Smooth muscle cell of the brain vasculature (primary cell): ENCODE measurements at places on chromosomes 11 and 22.

DNA sequence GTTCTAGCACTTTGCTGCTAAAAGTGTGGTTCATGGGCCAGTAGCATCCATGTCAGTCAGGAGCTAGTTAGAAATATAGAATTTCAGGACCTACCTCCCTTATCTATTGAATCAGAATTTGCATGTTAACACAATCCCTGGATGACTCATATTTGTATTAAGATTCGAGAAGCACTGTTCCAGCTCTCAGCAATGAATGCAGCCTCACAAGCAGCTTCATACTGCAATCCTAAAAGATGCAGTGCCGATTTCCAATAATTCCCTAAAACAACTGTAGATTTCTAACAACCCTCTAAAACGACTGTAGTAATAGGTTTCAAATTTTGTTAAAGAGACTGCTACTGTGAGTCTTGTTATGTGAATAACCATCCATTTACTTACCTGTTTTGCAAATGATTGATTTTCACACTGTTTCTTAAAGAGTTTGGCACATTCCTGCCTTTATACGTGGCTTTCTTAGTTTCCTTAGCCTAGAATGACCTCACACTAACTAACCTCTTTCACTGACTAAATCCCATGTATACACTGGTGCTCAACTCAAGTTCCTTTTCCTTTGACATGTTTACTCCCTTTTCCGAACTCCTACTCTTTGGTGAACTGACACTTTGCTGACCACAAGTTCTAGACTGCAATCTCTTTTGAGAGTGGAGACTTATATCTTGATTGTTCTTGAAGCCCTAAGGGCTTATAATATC is 511.8 kb downstream of the METTL15 start:
- DNase-seq, result no peak

GRCh38 chr11:5611627-5612026 is 13.2 kb upstream of the TRIM34 start:
- DNase-seq, result no peak

- DNase-seq, result no peak
Observed at GRCh38 chr22:47386812-47387510, 624.5 kb downstream of the TBC1D22A start.

DNA sequence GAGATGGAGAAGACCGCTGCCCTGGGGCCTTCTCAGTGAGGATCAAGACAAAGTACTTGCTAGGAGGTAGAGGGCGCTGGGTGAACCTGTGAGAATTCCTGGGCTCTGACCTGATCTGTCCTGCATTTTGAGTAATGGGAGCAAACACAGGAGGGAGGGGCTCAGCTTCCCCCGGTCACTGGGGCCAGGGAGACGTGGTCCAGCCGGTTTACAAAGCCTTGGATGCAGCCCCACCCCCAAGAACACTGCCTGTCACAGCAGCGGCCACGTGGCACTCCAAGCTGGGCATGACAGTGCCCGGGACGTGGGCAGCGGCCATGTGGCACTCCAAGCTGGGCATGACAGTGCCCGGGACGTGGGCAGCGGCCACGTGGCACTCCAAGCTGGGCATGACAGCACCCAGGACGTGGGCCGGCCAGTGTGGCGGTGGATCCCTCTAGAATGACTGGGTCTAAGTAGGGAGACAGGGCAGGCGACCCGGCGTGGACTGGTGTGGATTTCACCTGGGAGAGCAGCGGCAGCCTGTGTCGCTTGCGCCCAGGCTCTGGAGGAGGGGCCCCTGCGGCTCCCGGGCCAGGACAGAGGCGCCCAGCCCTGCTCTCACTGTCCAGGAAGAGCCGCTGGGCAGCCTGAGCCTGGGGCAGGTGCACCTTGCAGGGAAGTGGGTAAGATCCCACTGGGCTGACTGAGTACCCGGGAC is 2.5 kb upstream of the TTLL8 start:
- DNase-seq, result no peak

GRCh38 chr11:134226806-134227325 is 2.4 kb downstream of the VPS26B start:
- DNase-seq, result no peak

DNA sequence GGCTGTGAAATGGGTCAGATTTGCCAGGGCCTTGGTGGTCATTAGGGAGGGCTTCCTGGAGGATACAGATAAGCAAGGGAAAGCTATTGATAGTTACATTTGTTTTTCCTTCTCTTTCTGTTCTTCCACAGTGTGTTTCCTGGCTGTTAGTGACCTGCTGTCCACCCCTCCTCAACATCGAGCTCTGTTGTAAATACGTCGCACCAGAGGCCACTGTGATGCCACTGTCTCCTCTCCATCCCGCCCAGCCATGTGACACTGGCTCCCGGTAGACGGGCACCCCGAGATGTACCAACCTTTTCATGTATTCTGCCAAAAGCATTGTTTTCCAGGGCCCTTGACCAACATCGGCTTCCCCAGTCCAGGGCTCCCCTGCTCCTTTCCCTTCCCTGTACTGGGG is 58.1 kb downstream of the P4HA3 start:
- no peak for DNase-seq

DNA sequence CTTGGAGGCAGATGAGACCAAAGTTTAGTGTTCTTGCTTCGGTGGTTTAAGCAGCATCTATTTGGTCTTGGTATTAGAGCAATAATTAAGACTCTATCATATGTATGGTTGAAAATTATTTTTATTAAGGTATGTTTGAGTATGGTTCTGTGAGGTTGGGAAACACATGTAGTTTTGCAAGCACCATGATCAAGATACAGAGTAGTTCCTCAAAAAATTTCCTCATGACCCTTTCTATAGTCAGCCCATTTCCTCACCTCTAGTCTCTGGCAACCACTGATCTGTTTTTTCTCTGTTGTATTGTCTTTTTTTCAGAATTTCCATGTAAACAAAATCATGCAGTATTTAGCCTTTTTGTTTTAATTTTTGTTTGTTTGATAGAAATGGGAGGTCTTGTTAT is 18.4 kb downstream of the MTMR3 start:
- DNase-seq, result no peak

GRCh38 chr11:99630629-99631028 is 609.9 kb downstream of the CNTN5 start:
- no peak for DNase-seq

DNA sequence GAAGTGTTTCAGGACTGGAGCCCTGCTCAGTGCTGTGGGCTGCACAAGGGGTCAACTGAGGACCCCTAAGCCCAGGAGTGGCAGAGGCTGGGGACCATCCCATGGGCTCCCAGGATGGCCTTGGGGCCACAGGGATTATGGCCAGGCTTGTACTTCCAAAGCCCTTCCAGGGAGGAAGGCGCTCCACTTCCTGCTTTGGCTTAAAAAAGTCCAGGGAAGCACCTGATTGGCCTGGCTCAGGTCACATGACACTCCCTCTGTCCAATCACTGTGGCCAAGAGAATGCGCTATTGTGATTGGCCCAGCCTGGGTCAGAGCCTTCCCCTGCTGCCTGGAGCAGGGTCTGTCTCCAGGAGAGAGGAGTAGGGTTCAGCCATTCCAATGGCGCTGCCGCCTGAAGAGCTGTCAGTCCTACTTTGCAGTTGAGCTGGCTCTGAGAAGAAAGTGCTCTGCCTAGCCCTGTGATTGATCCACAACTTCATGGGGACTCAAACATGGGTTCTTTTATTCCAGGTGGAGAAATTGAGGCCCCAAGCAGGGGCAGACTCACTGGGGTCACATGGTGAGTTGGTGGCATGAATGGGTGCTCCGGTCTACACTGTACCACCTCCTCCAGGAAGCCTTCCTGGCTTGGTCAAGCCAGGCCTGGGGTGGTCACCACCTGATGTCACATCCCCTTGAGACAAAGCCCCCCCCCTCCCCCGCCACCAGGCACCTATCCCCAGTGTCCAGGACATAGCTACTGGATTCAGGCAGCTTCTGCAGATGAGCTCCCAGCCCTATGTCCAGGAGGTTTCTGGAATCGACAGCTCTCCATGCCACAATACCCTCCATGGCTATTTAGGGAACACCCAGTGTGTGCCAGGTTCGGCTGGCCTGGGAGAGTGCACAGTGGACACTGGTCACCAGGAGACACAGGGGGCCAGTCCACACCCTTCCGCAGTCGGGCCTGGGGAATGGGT is 48.2 kb downstream of the RTN4R start:
- DNase-seq, result no peak

DNA sequence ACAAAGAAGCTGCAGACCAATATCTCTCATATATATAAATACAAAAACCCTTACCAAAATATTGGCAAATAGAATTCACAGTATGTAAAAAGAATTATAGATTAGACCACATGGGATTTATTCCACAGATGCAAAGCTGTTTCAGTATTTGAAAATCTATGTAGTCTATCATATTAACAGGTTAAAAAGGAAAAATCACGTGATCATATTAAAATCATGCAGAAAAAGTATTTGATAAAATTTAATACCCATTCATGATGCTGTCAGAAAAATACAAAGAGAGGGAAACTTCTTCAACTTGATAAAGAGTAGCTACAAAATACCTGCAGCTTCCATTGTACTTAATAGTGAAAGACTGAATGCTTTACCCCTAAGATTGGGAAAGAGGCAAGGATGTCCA is 67.2 kb upstream of the CD44 start:
- no peak for DNase-seq

- DNase-seq, result no peak
Observed at GRCh38 chr11:85767246-85767945, 43.5 kb downstream of the SYTL2 start.

DNA sequence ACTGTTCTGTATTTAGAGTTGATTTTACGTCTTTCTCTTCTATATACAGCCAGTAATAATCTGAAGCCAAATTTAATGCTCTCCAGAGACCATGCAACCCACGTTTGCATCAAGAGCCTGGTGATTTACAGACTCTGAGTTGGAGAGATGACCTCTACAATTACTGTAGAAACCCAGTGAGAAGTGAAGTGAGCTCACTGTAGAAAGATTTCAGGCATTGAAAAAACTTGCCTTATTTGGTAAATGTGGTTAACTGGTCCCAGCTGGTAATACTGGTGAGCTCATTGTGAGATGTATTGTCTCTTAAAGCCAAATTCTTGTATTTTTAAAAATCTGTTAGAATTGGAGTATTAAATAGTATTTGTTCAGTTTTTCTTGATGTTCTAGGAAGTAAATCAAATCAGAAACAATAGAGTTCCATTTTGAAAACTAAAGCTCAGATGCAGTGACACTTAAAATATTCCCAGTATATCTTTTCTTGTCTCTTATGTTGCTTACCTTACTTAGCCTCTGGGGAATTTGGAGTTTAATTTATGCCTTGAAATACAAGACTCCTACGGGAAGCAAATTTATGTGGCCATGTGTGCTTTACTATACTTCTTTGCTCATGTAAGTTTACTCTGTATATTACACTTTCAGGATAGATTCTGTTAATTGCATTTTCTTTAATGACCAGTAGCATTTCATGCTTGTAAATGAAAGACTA is 189.9 kb downstream of the ARHGAP42 start:
- peak; percentile 89 for DNase-seq

DNA sequence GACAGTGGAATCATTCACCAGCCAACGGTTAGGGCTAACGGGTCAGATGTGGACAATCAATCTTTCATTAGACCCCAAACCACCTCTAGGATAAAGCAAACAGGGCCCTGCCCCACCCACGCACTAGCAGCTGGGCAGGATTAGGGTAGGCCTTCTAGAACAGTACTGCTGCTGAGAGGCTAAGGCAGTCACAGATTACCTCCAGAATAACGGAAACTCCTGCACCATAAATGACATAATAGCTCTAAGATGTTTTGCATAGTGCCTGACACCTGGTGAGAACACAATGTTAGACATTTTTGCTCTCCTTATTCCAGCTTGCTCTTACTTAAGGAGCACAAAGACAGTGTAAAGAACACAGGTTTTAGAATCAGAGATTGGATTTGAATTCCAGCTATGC is 1.8 kb downstream of the SYTL2 start:
- DNase-seq, result no peak

- DNase-seq, result no peak
Observed at GRCh38 chr11:76699451-76700091, 29.0 kb upstream of the LRRC32 start.

- DNase-seq, result no peak
Observed at GRCh38 chr11:12604557-12605153, 69.6 kb upstream of the TEAD1 start.

DNA sequence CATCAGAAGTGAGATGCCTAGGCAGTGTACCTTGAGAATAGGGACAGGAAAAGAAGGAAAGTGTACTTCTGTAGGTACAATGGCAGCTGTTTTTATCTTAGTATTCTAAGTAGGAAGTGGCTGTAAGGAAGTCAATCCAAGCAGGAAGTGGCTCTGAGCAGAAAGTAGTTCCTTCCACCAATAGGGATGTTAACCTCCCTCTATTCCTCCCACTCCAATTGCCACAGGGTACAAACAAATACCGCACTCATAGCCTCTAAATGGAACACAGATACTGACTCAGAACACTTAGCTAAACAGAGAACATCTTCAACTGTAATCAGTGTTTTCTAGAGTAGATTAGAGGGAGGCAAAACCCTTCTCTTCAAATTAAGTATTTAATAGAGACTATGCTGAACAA is 10.6 kb downstream of the LRRC55 start:
- no peak for DNase-seq

GRCh38 chr11:76617553-76618265 is 52.8 kb downstream of the LRRC32 start:
- DNase-seq, result no peak

GRCh38 chr11:64842851-64843685 is 1.4 kb downstream of the CDC42BPG start:
- DNase-seq, result no peak
